ENCODE measurements at places on chromosomes 7 and 10.

- DNase-seq: no peak
These were observed 9.4 kb downstream of the ABCC2 start for GRCh38 chr10:99791831-99792230.

DNA sequence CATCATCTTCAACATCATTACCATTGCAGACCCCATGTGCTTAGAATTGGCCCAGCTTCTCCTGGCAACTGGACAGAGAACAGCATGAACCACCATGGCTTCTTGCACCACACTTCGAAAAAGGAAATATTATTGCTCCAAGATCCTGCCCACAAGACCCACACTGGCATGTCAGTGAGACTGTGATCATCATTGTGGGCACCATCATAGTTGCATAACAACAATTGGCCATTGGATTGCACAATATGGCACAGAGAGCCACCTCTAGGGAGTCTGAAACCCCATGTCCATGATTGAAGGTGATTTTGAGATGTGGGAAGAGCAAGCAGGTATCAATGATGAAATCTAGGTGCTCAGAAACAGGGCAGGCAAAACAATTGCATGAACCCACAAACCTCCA is 918.9 kb downstream of the GRID1 start:
- DNase-seq: no peak

- DNase-seq: no peak
These were observed 541.0 kb upstream of the ADARB2 start for GRCh38 chr10:2278363-2278762.

DNA sequence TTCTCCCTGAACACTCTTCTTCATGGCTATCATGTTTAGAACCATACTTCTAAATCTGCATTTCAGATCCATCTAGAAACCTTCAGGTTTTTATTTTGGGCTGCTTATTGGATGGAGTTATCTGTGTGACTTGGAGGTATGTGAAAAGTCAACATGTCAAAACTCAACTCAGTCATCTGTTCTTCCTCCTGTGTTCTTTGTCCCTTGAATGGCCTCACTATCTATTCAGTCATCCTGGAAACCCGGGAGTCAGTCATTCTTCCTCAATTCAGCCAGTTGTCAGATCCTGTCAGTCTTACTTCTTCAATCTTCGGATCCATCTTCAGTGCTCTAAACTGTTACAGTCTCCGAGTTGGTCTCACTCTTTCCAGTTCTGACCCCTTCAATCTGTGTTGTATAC is 52.2 kb downstream of the VKORC1L1 start:
- no peak for DNase-seq

- DNase-seq: no peak
These were observed 376.2 kb upstream of the TPK1 start for GRCh38 chr7:145212050-145212449.

- DNase-seq: no peak
These were observed 2.4 kb downstream of the ARID5B start for GRCh38 chr10:61903928-61904344.

DNA sequence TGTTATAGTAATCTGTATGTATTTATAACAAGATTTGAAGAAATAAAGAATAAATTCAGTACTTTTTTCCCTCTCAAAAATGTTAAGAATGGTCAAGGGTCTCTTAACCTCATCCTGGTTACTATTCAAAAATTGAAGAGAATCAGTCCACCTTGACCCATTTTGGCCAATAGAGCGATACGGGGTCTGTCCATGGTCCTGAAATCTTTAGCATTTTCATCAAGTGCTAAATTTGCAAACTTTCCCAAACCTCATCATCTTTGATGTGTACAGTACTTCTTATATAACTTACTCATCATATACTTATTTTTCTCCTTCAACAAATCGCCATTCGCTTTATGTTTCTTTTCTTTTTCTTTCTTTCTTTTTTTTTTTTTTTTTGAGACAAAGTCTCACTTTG is 23.6 kb downstream of the TMEM178B start:
- DNase-seq: no peak

DNA sequence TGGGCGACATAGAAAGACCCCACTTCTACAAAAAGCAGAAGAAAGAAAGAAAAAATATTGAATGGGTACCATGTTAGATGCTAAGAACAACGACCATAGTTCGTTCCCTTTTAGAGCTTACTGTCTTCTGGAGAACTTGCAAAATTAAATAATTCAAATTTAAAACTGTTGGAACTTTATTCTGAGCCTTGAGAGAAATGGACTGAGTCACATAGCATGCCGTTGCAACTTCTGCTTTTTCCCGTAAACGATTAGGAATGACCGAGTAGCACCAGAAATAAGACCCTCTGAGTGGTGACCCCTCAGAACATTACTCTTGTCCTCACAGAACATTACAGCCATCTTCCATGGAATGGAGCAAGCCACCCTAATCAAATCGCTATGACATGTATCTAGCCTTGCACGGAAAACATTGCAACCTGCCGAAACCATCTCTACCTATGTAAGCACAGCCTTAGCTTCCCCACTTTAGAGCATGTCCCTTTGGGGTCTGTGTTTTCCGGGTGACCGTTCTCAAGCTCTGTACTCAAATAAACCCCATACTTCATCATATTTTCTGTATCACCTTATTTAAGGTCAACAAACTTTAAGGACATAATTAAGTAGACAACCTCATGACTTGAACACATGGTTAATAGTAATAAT is 179.1 kb downstream of the PRKCQ start:
- no peak for DNase-seq

DNA sequence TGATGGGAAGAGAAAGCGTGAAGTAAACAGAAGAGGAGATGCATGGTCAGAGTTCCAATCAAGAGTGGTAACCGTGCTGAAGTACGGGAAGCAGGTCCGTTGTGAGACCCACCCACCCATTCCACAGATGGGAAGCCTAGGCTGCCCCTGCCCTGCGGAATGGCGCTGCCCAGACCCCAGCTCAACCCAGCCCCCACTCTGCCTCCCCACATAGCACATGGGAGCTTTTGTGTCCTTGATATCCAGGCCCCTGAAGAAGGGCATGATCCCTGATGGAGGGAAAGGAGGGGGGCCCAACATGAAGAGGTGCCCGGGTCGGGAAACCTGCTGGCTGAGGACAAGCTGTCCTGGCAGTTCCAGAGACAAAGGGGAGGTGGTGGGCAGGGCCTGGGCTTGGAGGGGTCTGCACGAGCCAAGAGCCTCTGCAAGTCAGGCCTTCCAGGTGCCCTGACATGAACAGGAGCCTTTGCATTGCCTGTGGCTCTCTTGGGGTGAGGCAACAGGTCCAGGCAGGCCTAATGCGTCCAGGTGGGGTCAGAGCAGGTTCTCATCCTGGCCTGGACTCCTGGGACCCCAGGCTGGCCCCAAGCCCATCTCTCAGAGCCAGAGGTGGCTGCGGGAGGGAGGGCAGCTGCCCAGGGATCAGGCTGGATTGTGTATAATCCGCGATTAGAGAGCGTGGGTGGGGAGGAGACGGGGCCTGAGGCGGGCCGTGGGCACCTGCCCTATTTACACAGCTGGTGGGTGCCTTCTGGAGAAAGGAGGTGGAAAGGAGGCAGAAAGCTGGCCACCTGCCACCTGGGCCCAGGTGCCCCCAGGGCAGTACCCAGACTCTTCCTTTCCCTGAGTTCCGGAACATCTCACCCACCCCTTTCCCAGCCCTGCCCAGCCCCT is 23.5 kb downstream of the YKT6 start:
- DNase-seq: peak; percentile 51

DNA sequence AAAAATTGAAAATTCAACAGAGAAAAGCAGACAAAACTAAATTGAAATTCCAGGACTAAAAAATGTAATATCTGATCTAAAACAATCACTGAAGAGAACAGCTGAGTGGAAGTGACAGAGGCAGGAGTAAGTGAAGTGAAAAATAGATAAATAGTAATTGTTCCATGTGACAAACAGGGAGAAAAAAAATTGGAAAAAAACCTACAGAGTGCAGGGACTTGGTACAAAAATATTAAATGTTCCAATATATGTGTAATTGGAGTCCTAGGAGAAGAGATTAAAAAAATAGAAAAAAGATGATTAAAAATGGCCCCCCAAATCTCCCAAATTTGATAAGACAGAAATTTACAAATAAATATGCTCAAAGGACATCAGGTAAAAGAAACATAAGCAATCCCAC is 63.4 kb upstream of the NAMPT start:
- no peak for DNase-seq

DNA sequence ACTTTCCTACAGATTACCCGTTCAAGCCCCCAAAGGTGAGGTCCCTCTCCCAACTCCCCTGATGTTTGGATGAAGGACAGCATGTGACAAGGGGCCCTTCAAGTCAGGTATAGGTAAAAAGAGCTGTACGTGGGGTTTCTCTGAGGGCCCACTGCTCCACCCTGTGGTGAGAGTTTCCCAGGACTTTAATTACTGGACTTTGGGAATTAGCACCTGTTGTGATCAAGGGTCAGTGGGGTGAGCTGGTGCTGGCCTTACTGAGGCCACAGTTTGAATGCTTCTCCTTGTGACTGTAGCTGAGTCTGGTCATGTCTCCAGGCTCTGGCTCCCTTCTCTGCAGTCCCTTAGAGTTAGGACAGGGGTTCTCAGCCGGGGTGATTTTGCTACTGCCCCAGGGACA is 16.8 kb downstream of the UBE2D4 start:
- DNase-seq: peak; percentile 50

- no peak for DNase-seq
These were observed 293.8 kb downstream of the TCERG1L start for GRCh38 chr10:131017566-131018285.

- no peak for DNase-seq
These were observed 4.4 kb downstream of the MSRB2 start for GRCh38 chr10:23099816-23100215.

- peak; percentile 26 for DNase-seq
These were observed 241.3 kb downstream of the ANK3 start for GRCh38 chr10:60148266-60148840.

- no peak for DNase-seq
These were observed 32.0 kb downstream of the CFAP46 start for GRCh38 chr10:132910186-132910880.

- DNase-seq: no peak
These were observed 66.7 kb downstream of the EMX2 start for GRCh38 chr10:117609095-117609795.

- DNase-seq: no peak
These were observed 95.4 kb upstream of the WDR11 start for GRCh38 chr10:120755771-120756170.

DNA sequence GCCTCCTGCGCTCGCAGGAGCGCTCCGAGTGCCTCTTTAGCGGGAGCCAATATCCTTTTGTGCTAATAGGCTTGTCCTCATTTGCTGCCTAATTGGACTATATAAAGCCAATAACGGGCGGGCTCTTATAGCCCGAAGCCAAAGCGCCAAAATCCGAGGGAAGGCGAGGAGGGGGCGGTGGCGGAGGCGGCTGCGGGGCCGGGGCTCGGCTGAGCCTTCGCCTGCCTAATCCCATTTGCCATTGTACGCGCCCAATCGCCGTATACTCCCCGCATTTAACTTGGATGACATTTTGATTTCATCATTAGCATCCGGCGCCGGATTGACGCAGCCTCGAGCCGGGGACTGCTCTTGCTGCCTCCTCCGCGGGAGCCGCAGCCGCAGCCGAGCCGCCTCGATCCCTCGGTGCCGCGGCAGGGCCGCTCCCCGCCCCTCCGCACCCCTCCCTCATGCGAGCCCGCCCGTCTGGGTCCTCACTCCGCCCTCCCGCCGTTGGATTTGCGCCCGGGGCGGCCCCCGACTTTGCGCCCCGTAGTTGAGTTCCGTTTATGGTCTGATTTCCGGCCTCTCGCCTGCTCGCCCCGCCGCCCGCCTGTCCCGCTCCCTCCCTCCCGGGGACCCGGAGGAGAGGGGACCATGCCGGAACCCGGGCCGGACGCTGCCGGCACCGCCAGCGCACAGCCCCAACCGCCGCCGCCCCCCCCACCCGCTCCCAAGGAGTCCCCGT is at the start of gene HMX3:
Gene HMX3, plus strand, starts transcription at position 556 of the 727 bp plus-strand sequence. Its CDS starts 81 bp downstream, at position 637.
- no peak for DNase-seq

GRCh38 chr10:64619102-64619501 is 1097.9 kb downstream of the REEP3 start:
- no peak for DNase-seq

DNA sequence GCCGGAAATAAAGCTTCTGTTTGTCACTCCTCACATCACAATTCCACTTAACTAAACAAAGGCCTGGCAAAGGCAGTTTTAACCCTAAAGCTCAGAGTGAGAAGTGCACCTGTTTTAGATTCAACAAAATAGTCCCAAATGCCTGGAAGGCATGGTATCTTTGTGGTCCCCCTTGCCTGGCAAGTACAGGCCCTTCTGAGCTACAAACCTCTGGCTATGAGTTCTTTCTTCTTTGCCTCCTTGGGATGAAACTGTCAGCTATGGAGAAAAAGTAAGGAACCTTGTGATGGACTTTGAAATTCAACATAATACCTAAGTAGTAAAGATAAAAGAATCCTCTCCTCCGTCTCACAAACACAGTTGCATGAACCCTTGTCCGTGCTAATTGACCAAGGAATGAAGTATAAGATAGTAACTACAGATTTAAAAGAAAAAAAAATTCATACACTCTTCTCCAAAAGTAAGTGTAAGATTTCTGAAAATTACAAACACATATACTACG is 244.5 kb upstream of the ETV1 start:
- peak; percentile 40 for DNase-seq

DNA sequence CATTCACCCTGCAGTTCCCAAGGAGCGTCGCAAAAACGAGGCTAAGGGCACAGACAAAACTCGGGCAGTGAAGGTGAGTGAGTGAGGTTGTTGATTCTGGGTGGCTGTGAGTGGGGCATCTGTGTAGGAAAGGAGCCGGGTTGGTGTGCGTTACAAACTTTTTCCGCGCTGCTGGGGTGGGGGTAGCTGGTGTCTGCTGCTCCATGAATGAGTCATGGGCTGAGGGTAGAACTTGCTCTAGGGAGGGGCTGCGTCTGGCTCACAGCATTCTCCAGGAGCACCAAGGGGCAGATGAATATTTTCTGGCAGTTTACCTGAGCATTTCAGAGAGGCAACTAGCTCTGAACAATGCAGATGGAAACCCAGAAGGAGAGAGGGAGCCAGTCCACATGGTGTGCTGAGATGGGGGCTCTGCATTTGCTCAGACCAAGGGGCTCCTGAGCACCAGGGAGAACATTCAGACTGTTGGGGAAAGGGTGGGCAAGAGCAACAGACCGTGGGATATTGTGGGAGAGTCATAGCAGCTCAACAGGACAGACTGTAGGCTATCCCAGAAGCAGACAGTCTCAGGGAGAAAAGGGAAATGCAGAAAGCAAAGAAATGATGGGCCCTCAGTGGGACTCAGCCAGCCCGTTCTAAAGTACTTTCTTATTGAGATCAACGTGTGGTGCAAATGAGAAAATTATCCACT is 18.8 kb downstream of the NOBOX start:
- DNase-seq: no peak

DNA sequence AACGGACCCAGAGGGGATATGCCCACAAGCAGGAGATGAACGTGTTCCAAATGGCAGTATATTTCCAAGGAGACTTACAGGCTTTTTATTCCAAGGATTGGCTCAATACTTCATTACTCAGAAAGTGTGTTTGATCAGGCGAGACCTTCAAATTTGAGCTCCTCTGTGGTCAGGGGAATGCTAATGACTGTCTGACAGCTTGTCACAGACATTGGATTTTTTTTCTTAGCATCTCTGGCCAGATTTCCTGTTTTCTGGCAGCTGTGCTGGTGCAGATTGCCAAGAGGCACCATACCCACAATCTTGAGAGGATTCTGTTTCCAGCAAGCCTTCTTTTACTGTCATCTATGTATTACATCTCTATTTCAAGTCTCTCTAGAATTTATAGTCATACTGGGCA is 93.8 kb downstream of the C1GALT1 start:
- no peak for DNase-seq
